ENCODE measurements at places on chromosomes 4 and X.

- DNase-seq = no peak
These were observed 28.0 kb downstream of the ING2 start for GRCh38 chr4:183532821-183533220.

- DNase-seq = no peak
These were observed 110.9 kb upstream of the ANK2 start for GRCh38 chr4:112938461-112939058.

DNA sequence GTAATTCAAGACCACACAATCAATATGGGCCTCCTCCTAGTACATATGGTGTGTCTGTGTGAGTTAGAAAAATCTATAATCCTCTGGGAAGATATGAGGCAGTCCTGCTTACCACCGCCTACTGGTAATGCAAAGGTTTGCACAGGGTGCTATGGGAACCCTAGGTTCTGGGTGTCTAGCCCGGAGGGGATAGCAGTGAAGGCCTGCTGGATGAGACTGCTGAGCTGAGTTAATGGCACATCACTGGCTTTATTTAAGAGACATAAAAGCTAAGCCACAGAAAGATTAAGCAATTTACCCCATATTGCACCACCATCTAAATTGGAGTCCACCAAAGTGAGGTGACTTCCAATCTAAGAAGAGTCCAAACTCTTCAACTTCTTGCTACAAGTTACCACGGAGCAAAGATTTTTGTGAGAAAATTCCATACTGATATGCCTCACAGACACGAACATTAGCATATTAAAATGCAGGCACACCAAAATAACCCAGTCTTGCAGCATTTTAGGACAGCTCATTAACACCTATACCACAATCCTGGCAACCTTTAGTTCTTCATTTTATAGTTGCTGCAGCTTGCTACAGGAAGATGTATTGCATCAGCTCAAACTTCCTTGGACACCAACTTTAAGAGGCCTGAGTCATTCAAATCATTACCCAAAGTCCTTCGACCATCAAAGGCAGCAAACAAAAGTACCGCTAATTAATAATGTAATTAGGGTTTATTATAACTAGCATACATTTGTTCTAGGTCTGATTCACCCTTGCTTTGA, 13.7 kb downstream of the DGKK start:
- no peak for DNase-seq

DNA sequence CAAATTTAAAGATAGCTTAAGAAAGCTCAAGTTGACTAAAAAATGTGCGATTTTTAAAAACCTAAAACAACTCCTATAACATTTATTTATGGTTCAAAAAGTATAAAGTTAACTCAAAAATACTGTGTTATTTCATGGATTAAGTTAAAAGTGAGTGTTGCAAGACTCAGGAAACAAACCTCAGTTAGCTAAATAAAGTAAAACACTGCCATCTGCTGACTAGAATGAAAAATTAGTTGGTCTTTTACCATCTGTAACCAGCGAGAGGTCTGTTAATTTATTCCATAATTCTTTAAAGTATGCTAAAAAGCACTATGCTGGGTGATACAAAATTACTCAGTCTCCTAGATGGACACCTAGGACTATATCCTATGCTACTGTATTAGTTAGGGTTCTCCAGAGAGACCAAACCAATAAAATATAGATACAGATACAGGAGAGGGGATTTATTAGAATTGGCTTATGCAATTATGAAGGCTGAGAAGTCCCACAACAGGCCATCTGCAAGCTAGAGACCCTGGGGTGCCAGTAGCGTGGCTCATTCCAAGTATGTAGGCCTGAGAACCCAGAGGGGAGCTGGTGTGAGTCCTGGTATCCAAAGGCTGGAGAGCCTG, 4.9 kb upstream of the WDFY3 start:
- DNase-seq = no peak

- no peak for DNase-seq
These were observed 44.4 kb downstream of the LRBA start for GRCh38 chr4:150970685-150971151.
